ENCODE measurements at places on chromosomes 5 and 9. TPM values are rescaled to one million over a fixed set of nuclear protein-coding genes. Genes with fewer than 3 reads are reported as not detected.

- no peak for DNase-seq
Observed at GRCh38 chr5:133938039-133938821, 30.2 kb downstream of the C5orf15 start.

GRCh38 chr9:87109231-87109631, 161.9 kb upstream of the GAS1 start:
- no peak for DNase-seq

The CLK4 gene
- 67.2 TPM for total RNA-seq

DNA sequence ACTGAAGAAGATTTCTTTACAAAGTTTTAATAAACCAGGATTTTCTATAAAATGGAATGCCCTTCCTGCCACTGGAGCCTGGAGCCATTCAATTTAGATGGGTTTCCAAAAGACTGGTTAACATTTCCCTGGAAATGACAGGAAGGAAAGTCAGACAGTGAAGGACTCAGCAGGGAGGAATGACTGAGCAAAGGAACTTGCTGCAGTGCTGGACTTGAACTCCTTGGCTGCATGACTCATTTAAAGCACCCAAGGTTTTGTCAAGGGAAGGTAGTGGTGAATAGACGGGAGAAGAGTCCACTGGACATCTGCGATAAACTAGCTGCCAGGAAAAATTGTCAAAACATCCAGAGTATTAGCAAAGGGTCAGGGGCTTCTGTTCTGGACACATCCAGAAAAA, 163.8 kb upstream of the SLC28A3 start:
- DNase-seq, result no peak

DNA sequence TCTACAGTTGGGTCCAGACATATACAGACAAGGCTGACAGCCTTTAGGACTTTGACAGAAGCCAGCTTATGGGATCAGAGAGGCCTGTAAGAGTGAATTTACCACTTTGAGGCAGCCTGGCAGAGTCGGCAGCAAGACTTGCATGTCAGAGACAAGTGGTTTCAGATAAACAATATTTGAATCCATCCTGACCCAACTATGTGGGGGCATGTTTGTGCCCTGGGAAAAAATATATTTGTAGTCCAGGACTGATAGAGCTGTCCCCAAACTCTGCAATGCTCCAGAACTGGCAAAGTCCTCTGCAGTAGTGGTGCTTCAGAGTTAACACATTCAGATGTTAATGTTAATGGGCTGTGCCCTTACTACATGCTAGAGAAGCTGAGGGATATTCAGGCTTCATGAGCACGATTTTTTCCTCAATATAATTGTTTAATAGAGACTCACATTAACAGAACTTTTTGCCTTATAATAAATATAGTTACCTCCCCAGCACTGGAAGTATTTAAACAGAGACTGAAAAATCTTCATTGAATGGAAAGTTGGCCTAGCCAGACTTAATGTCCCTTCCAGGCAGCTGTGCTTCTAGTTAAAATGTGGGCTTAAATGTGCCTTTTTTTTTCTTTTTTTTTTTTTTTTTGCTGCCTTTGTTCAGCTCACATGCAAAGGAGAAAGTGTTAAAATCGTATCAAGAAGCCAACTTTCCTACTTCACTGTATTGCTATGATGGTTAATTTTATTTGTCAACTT, 42.9 kb downstream of the FEM1C start:
- DNase-seq, result no peak

- no peak for DNase-seq
Observed at GRCh38 chr5:138543730-138544104, 681 bp upstream of the ETF1 start.

The SLC25A51 gene
- total RNA-seq, result 29.9 TPM

DNA sequence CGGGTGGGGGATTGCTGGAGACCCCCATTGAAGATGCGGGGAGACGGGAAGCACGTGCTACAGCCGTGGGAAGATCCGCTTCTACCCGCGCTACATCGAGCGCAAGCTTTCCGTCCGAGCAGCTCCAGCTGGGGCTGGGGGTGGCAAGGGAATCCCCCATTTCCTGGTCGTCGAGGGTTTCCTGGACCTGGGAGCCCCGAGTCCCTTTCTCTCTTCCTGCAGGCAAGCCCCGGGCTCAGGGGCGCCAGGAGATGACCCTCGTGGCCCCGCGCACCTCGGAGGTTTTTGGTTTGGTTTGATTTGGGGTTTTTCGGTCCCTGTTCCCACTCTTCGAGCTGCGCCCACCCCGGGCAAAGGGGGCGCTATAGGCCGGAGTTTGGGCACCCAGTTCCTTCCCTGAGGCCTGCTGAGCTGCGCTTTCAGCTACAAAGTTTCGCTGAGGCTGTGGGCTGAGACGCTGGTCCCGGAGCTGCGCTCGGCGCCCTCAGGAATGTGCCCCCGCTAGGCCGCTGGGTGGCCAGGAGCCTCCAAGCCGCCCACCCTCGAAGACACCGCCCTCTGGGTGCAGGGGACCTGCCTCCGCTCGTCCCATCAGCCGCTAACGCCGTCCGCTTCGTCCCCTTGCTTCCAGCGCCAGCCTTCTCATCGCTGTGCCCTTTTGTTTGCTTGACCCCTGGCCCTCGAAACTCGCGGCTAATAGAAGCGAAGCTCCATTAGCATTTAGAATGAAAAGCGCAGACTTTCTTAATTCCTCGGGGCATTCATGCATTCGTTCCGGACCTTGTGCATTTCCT, 2.9 kb downstream of the NR4A3 start:
- no peak for DNase-seq

- DNase-seq, result no peak
Observed at GRCh38 chr9:101453776-101454570, 18.4 kb upstream of the ALDOB start.

GRCh38 chr9:35903049-35903448, 3.0 kb upstream of the HRCT1 start:
- no peak for DNase-seq

- DNase-seq, result no peak
Observed at GRCh38 chr5:148961261-148962199, 101.3 kb downstream of the SH3TC2 start.

DNA sequence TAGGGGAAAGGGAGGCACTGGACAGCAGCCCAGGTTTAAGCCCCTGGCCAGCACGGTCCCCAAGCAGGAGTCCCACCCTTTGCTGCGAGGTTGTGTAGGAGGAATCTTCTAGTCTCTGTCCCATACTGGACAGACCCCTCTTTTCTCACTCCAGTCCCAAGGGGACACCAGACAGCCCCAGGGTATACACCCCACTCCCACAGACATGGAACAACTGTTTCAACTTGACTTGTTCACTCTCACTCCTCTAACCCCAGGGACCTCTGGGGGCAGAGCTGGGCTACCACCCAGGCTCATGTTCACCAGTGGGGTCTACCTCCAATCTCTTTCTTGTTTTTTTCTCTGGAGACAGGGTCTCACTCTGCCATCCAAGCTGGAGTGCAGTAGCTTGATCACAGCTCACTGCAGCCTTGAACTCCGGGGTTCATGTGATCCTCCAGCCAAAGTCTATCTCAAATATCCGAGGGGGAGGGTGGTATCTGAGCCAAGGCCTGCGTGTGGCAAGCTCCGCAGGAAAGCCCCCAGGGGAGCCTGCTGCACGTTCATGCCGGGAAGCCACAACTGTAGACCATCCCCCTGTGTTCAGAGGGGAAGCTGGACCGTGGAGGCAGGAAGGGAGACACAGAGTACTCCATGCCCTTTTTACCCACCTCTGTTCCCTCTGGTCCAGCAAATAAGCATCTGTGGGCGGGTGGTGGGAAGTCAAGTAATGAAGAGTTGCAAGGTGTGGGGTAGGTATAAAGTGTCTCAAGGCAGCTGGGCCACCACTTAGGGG, 1.8 kb downstream of the PTGES2 start:
- DNase-seq, result no peak

- no peak for DNase-seq
Observed at GRCh38 chr9:15843316-15843715, 290.5 kb downstream of the CCDC171 start.

DNA sequence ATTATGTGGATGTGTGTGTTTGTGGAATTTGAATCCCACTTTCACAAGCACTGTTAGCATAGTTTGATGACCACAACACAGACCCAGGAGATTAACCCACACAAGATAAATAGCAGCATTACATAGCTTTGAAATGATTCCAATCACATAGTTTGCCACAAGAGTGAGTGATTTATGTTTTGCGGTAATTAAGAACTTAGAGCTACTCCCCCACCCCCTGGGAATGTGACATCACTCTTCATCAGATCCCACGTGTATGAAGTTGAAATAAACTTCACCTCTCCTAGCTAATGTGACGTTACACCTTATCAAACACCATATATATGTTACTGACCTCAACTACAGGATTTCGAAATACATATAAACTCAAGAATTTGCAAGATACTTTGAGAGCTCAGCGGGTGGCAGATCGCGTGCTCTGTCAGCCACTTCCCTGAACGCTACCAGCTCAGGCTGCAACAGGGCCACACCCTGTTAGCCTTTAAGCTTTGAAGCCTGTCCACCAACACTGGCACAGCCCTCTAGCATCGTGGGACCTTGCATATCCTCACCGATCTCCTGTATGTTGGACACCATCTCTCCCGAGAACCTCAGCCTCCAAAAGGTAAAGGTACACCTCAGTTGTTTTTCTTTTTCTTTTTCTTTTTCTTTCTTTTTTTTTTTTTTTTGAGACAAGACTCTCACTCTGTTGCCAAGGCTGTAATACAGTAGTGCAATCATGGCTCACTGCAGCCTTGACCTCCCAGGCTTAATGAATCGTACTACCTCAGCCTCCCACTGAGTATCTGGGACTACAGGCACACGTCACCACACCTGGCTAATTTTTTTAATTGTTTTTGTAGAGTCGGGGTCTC, 1.7 kb upstream of the AGTPBP1 start:
- DNase-seq, result no peak

The FBP2 gene
- 0.49 TPM for total RNA-seq

The PCDHGC4 gene
- 7.9 TPM for total RNA-seq

- DNase-seq, result no peak
Observed at GRCh38 chr5:88940713-88941112, 57.7 kb upstream of the MEF2C start.

- DNase-seq, result no peak
Observed at GRCh38 chr5:589588-589987, 22.6 kb upstream of the CEP72 start.

The UNC13B gene
- total RNA-seq, result 38.1 TPM

DNA sequence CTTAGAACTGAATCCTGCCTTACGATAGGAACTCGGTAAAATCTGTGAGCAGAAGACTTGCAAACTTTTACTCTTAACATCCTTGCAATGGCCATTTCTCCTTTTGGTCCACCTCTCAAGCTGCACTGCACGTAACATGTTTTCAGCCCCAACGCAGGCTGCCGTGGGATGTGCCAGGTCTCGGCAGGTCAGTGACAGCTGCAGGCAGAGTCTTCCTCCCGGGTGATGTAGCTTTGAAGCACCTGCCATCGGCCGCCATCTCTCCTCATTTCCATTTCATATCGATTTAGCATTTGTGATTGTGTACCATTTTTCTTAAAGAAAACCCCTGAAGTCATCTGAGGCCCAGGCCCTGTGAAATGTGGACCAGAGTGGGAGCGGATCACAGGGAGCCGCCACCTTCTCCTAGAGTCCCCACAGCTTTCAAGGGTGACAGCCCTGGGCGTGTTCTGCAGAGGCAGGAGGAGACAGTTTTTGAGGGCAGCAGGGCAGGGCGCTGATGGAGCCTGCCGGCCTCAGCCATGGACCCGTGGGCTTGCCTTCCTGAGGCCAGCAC, 25.8 kb upstream of the LPCAT1 start:
- DNase-seq, result no peak

DNA sequence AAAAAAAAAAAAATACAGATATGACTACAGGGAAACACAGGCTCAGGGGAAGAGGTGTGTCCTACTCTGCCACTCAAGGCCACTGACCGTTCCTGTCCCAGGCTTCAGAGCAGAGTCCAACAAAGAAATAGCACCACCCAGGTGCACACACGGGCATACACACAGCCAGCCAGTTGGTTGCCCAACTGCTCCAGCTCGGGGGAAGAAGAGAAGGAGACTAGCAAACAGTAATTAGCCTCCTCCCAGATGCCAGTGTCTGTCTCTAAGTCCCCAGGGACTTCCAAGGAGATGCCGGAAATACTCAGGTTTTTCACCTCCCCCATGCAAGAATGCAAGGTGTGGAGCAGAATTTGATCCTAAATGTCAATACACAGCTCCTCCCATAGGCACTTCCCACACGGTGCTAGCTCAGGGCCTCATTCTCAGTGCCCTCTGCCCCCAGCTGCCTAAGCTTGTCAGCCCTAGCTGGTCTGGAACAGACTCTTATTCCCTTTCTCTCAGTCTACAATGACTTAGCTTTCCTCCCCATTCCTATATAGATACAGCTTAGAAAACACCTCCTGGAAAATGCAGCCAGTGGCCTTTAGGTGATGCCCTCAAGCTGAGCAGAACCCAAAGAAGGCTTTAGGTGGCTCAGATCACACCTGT, 1.7 kb downstream of the MYORG start:
- no peak for DNase-seq

DNA sequence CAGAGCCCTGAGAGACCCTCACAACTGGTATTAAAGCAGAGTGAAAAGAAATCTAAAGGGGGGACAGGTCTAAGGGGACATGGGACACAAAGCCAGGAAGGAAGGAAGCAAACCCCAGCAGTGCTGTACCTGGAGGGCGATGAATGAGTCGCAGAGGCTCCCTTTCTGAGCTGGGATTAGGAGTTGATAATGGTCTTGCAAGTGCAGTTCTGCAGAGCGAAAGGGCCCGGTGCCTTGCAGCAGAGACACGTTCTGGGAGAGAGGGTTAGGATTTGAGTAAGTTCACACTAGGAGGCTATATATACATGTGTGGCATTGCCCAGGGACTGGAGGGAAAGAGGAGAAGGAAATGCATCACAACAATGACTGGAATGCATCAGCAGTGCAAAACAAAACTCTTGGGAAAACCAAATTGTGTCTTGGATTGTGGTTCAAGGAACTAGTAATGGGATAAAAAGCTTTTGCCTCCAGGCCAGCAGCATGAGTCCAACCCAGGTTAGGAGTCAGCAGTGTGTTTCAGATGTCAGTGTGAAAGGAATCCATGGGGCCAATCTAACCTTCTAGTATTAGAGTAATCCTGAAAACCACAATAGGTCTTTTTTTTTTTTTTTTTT, 38.8 kb upstream of the LIFR start:
- no peak for DNase-seq

GRCh38 chr9:99294850-99295461, 72.9 kb downstream of the SEC61B start:
- no peak for DNase-seq

- DNase-seq, result no peak
Observed at GRCh38 chr5:157069949-157070348, 11.0 kb upstream of the HAVCR1 start.

DNA sequence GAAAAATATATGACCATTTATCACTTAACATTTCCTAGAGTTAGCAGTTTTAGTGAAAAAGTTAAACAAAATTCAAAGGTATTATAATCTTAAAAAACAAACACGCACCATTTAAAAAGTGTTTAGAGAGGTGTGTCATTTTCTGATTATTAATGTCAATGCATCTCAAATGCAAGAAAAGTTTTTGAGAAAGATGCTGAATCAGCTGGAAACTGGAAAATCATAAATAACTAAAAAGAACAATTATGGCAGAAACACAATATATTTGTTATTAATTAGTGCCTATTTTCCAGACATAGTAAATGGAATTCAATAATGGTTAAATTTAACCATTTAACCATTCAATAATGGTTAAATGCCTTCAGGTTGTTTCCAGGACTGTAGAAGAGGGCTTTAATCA, 64.9 kb downstream of the RICTOR start:
- DNase-seq, result no peak
